WTC11 (cell line): ENCODE measurements at places on chromosomes 1 and 21.

GRCh38 chr1:76759950-76760349 is 107.3 kb upstream of the ST6GALNAC5 start:
- DNase-seq, result no peak

GRCh38 chr1:42177541-42177981 is 13.0 kb upstream of the GUCA2A start:
- no peak for DNase-seq

- peak; percentile 24 for DNase-seq
Observed at GRCh38 chr1:217136895-217137205, 413.6 kb upstream of the ESRRG start.

DNA sequence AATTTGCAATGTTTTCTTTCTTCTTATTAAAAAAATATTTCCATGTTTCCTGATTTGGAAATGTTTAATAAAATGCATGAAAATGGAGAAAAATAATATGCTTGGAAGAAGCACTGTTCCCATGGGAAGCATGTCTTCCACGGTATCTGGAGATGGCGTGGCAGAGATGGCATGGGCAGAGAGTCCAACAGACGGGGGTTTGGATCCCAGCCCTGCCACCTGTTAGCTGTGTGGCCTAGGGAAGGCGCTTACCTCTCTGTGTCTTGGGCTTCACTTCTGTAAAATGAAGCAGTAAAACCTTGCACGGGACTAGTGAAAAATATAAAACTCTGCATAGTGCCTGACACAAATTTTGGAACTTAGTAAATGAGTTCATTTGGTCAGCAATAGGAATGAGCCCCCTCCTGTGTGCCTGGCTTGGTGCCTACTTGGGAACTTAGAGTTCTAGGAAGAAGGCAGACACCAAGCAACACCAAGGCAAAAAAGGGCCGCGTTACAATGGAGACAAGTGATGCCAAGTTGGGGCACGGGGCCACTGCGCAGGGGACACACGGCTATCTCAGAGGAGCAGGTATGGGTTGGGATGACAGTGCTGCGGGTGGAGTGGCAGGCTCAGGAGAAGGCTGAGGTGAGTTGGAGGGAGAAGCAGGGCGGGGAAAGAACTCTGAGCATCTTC is 124.2 kb downstream of the KCNN3 start:
- no peak for DNase-seq

- peak; percentile 12 for DNase-seq
Observed at GRCh38 chr21:44424608-44425306, 30.6 kb upstream of the LRRC3 start.

GRCh38 chr1:230806552-230806951 is 59.4 kb downstream of the CAPN9 start:
- no peak for DNase-seq

DNA sequence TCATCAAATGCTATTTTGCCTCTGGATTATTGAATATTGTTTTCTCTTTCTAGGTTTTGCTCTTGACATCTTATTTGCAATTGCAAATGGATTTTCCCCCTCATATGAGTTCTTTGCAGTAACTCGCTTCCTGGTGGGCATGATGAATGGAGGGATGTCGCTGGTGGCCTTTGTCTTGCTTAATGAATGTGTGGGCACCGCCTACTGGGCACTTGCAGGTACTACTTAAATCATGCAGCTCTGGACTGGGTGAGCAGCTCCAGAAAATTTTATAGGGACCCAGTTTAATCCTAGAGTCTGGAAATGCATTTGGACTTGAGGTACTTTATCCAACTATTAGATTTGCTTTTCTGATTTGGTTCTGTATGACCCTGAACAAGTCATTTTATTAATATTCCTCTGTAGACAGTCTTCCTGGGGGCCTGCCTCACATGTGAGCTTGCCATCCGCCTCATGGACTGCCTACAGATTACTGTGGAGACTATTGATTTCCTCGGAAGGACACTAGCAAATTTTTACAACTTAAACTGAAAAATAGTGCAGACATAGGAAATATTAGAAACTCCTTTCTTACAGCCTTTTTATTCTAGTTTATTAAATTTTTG is 44.5 kb downstream of the SLC22A15 start:
- peak; percentile 78 for DNase-seq

- DNase-seq, result peak; percentile 8
Observed at GRCh38 chr1:228364706-228365213, 41.9 kb downstream of the TRIM11 start.

DNA sequence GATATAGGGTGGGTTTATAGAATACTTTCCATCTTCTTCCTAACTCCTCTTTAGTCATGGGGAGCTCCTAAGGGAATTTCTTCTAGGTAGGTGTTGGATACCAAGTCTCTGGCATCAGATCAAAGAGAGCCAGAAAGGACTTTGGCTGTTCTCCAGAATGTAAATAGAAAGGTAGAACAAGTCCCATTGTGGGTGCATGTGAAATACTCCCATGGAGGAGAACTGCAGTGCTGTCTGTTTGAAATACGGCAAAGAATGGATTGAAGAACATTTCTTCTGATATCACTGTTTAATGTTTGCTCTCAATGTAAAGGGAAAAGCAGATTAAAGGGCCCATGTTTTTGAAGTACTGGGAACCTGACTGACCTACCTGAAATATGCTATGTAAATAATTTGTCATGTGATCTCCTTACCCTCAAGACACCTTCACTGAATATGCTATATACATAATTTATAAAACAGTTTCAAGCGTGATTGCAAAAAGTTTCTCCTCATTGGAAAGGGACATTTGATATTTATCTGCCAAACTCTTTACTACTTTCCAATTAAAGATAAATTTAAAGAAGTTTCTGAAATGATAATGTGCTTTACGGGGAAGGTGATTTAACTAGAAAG is 65.9 kb downstream of the LAMC1 start:
- no peak for DNase-seq

DNA sequence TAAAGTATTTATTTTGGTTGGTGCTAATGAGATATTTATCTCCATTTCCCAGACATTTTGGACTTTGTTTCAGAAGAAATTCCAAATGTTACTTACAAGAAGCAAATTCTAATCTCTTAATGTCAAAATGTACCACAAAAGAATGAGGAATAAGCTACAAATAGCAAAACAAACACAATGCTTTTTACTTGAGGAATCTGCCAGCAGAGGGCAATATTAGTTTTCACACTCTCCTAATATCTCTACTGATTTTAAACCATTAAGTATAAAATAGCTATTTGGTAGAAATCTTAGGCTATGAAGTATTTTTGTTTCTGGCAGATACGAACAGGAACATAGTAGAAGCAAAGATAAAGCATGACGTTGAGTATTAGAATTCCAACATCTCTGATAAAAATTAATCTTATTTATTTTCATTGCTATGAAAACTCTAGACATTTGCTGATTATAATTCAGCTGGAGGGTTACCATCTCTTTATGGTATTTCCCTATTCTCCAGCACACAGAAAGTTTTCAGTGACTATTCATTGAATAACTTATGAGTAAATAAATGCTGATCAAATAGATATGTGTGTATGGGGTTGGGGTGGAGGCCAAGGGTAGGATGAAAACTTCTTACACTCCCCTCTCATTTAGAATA is 13.4 kb upstream of the HMCN1 start:
- DNase-seq, result no peak

- DNase-seq, result no peak
Observed at GRCh38 chr1:159786465-159786864, 5.7 kb downstream of the DUSP23 start.
